ENCODE measurements at places on chromosomes 13 and 19.
A peak's percentile ranks its signal among the peaks of the same experiment; 100 is the strongest.

DNA sequence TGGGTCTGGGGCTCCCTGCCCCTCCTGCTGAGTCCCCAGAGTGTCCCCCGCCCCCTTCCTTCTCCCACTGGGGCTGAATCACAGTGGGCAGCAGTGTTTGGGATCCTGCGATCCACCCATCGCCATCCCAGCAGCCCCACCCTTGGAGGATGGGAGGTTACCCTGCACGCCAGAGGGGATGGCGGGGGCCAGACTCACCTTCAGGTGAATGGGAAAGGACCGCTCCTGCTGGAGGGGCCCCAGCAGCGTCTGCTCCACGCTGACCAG is 569 bp downstream of the DLEU7 start:
- no peak for DNase-seq

GRCh38 chr13:99119656-99120055 is 81.0 kb upstream of the UBAC2 start:
- DNase-seq, result no peak

DNA sequence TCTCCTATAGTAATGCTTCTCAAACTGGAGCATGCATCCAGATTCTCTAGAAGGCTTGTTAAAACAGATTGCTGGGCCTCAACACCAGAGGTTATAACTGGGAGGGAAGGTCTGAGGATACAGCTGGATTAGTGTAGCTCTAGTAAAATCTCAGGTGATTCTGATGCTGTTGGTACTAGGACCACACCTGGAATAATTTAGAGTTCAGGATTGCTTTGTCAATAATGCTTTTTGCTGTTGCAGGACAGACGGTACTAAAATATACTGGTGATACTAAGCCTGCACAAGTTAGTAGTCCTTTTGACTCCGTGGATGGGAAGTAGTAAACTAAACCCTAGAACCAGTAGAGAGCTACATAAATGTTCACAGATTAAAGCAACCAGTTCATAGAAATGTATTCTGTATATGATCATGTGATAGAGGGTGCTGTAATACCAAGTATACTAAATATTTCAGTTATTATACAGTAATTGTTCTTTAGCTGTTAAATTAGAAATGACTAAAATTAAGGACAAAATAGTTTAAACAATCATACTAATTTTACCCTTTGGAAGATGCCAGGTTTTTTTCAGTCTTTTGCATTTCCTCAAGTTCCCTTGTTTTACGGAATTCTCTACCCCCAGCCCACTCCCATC is 258.2 kb upstream of the STARD13 start:
- no peak for DNase-seq

DNA sequence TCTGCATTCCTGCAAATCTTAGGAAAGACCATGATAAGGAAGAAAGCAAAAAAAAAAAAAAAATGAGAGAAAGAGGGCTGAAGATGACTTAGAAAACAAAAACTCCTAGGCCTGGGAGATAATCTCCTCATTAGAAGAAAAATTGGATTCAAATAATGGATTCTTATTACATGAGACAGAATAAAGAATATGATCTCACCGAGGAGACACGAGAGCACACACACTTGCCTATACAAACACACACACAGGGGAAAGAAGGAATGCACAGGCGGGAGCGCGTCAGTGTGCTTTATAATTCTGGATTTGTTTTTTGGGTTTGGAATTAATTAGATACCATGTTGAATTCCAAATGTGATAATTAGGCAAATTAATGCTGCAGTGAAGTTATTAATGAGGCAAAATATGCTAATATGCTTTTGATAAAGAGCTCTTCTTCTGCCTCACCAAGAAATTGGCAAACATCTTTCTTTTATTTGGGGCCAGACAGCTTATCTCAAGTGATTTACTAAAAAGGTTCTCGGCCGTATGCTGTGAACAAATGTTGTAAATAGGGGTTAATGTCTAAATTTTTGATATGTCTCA is 36.1 kb upstream of the PCDH8 start:
- DNase-seq, result no peak

- no peak for DNase-seq
Measured at GRCh38 chr13:66424422-66424821, 805.7 kb downstream of the PCDH9 start.

- no peak for DNase-seq
Measured at GRCh38 chr19:7540761-7541474, 5.4 kb downstream of the PNPLA6 start.

GRCh38 chr19:33196446-33197193 is 2.5 kb downstream of the LRP3 start:
- DNase-seq, result no peak

DNA sequence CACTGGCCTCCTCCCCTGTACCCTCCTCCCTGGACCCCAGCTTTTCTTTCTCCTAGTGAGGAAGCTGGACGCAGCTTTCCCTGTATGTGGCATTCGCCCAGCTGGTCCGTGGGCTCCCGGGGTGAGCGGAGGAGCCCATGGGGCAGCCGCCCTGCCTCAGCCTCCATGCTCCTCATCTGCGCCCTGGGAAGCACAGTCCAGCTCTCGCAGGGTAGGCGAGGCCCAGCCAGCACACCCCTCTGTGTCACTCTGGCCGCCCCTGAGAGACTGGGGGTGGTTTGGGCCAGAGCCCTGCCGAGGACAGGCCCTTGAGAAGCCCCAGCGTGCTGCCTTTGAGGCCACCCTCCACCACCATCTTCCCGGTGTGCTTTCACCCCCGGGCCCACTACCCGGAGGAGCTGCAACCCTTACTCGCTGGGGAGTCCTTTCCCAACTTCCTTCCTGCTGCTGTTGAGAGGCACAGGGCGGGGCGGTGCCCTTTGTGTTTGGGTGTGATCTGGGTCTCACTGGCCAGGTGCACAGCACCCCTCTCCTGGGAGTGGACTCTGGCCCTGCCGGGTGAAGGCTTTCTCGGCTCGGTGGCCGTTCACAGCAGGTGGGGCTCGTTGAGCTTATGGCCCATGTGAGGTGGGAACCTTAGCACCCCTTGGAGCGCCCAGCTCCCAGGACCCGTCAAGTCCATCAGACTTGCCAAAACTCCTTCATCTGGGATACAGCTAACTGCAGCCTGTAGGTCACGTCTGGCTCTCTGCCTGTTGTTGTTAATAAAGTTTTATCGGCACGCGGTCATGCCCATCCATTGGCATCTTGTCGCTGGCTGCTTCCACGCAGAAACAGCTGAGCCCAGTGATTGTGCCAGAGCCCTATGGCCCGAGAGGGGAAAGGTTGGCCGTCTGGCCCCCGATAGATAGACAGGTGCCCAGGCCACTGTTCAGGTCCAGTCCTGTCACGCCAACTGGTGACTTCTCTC is 3.2 kb downstream of the NCLN start:
- peak; percentile 11 for DNase-seq

DNA sequence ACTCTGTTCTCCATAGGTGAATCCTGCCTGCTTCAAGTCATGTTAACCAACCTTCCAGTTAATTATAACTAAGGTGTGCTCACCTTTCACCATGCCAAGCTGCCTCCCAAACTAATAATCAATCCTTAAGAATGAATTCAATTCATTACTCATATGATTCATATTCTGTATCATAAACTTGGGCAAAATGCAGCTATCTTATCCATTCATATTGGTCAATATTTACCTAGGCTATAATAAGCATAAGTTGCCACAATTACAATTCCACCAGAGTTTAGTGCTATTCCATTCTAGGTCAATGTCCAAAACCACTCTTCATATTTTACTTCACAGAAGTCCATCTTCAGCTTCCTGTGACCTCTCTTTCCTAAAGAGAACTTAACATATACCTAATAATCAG is 13.4 kb downstream of the ELF1 start:
- DNase-seq, result no peak

DNA sequence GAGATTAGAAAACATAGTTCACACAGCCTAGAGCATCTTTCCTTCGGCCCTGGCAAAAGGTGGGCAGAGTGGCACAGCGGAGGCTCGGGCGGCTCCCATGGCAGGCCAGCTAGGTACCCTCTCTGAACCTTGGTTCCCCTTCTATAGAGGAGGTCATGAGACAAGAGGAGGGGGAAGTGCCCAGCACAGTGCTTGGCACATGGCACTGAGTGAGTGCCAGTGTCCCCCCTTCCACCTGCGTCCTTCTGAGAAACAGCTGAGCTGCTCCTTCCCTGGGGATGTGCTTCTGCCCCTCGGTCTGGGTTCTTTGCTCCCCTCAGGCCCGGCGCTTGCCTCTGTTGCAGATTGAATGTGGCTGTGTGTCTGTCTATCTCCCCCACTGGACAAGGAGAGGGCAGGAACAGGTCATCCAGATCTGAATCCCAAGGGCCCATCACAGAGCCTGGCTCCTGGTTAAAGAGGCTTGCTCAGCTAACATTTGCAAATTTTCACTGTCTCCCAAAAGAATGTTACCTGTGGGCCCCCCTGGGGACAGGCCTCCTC is 165.6 kb downstream of the USP12 start:
- no peak for DNase-seq

DNA sequence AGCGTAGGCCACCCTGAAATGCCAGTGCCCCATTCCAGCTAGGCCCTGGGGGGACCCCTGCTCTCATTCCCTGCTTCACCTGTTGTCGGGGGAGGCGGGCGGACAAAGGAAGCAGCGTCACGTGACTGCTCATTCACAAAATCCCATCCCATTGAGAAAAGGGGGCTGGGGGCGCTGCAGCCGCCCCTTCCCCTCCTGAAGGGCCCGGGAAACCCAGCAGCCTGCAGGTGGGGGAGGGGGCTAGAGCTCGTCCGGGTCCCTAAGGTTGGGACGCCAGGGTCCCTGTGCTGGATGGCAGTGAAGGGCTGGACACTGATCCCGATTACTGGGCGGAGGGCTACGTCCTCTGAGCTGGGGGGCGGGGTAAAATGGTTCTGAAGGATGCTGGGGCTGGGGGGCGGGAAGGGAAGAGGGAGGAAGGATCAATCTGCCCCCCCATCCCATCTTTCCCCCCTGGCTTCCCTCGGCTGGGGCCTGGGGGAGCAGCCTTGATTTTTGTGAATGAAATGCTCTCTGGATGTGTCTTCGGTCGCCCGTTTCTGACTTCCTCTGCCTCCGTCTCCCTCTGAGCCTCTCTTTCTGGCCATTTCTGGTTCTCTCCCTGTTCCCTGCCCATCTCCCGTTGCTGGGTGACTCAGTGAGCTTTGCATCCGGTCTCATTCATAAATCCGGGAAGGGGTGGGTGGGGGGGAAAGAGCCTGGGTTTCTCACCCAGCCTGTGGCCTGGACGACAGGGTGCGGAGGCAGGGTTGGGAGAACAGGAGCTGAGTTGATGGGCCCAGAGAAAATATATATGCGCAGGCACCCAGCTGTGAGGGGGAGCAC is 816 bp downstream of the SPRED3 start:
- no peak for DNase-seq

GRCh38 chr19:32387701-32388392 is 17.7 kb upstream of the DPY19L3 start:
- no peak for DNase-seq

DNA sequence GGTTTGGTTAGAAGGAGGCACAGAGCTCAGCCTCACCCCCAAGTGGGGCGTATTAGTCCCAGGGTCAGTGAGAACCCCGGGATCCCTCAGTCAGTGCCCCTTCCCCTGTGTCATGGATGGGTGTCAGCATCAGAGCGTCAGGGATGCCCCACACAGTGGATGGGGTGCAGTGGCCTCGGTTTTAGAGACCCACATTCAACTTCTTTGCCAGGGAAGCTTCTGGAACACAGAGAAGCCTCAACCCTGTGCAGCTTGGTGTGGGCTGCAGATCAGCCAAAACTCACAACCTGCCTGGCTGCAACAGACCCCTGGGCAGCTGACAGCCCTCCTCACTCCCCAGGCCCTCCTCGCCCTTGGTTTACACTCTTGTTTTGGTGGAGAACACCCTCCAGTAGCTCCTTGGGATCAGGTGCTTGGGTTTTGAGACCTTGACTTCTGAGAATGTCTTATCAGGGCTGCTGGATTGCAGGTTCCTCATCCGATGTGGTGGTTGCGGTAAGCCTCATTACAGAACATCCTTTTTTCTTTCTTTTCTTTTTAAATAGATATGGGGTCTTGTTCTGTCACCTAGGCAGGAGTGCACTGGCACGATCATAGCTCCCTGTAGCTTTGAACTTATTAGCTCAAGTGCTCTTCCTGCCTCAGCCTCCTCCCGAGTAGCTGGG is 11.0 kb downstream of the ZNF333 start:
- DNase-seq, result no peak

- DNase-seq, result no peak
Measured at GRCh38 chr19:29372091-29372415, 153.7 kb upstream of the VSTM2B start.

DNA sequence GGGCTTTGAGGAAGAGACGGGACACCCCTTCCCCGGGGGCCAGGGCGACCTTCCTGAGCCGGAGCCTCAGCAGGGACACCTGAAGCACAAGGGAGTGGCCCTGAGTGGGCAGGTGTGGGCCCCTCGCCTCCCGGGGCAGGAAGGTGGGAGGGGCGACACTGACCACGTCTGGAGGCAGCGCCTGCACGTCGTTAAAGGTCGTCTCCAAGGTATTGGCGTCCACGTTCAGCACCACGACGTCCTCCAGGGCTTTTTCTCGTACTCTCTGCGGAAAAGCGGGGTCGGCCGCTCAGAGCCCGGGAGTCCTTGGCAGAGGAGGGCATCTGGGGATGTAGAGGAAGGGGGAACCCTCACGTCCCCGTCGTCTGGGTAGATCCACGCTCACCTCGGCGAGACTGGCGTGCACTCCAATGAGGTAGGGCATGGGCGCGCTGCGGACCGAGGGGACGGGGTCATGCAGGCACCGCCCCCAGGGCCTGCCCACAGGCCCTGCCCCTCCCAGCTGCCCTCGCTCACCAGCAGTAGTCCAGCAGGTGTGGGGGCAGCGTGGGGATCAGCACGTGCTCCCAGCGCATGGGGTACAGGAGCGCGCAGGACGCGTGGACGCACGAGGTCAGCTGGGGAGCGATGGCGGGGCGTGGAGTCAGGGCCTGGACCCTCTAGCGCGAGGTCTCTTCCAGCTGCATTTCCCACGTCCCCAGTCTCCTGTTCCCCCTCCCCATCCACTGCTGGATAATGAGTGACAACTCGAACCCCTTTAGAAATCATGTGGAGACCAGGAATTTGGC is 6.1 kb downstream of the DENND1C start:
- DNase-seq, result no peak

DNA sequence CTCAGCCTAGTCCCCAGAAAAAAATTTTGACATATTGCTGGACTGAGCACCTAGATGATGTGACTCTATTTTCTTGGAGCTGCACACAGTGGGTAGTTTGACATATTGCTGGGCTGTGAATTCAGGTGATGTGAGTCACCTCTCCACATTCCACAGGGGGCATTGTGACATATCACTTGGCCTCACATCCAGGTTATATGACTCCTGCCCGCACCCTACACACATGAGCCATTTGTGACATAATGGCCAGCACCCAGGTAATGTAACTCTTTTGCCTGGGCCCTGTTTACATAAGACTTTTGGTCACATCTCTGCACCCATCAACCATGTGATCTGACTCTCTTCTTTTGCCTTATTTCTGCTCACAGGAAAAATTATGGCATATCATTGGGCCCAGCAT is 55.1 kb upstream of the ZNF43 start:
- DNase-seq, result no peak

- DNase-seq, result no peak
Measured at GRCh38 chr13:112417079-112417478, 40.9 kb downstream of the SPACA7 start.
